ENCODE measurements at places on chromosomes 16 and 17. TPM values are rescaled to one million over a fixed set of nuclear protein-coding genes. Genes with fewer than 3 reads are reported as not detected.

TNFRSF17 gene
- total RNA-seq, result not detected

GRB7 gene
- total RNA-seq, result 15.6 TPM

DNA sequence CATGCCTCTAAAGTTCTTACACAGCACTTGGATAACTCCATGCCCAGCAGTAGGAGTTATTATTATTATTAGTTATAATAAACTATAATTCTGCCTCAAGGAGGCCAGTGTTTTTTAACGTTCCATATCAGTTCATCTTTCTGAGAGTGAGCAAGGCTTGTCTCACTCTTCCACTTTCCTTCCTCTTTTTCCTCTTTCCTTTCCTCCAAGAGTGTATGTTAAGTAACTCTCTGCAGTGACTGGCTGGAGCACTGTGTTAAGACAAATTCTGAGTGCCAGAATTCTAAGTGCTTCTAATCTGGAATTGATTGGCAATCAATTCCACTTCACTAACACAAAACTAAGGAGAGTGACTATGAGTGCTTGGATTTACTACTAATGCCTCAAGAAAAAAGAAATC, 16.4 kb downstream of the CLEC19A start:
- DNase-seq, result no peak

DNA sequence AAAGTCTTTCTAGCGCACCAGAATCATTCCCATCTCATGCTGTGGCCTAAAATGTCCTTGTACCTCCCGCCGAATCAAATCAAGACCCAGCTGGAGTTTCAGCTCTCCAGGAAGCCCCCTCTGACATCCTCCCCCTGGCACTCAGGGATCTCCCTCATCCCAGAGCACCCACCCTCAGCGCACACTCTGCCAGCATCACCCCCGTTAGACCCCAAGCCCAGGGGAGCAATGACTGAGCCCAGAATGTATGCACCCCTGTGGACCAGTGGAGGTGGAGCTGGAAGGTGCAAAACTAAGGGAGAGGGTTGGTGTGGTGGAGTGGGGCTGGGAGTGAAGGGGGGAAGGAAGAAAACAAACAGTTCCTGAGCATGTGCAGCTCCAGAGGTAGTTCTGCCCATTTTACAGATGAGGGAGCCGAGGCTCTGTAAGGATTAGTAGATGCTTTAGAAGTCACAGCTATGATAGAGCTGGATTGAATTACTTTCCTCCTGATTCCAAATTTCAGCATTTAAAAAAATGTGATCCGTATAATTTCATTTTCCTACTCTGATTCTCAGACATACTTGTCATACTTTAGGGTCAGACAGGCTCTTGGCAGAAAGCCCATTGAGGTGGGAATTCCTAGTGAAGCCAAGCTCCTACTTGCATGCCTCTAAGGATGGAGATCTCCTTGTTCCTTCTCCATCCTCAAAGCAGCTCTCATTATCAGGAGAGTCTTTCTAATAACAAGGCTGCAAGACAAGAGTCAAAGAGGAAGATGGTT, 242.7 kb downstream of the KATNIP start:
- DNase-seq, result peak; percentile 34

GRCh38 chr17:1462164-1463112, 6.4 kb upstream of the CRK start:
- no peak for DNase-seq

DNA sequence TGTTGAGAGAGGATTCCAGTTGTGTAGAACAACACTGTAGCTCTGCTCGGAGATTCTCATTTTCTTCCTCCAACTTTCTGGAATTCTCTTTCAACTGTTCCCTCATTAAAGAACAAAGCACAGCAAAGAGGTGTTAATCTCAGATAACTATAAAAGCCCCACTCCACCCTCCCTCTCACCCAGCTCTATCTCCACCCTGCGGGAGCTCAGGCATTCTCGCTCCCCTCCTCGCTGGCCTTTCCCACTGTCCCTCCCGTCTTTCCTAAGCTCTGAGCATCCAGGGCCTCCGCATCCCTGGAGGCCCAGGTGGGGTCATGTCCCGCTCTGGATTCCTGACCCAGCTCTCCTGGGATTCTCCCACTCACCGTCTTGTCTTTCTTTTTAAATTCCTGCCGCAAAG, 35.1 kb downstream of the DHX38 start:
- DNase-seq, result no peak

GRCh38 chr17:72587773-72588511, 467.1 kb downstream of the SOX9 start:
- peak; percentile 66 for DNase-seq

DNA sequence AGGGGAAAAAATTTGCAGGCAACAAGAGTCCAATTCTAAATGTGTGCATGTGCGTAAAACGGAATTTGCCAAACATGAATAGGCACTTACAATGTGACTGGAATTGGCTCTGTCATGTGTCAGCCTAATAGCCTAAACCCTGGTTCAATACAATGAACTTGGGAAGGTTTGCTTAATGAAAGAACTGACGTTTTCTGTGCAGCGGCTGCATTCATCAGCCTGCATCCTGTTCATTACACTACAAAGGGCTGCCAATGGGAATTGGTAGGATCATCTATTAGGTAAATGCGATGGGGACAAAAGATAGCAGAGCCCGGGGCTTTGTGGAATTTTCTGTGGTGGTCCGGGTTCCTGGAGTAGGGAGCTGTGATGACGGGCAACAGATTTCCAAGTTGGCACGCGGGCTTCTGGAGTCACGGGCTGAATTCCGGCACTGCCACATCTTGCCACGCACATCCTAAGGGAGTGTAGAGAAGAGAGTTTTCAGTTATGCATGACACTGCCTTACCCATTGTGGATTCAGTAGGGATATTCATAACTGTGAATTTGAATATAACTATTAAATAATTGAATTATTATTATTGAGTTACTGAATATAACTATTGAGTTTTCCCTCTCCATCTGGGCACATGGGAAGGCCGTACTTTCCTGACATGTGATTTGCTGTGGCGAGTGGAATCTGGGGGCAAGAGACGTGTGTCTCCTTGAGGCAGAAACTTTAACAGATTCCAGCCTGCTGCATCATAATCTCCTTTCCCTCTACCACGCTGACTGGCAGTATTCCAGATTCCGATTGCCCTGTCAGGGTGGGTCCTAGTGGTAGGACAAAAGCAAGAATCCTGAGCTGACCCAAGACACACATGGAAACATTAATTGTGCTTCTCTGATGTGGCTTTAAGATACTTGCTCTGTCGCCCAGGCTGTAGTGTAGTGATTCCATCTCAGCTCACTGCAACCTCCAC, 565.6 kb downstream of the WWOX start:
- DNase-seq, result peak; percentile 52

DNA sequence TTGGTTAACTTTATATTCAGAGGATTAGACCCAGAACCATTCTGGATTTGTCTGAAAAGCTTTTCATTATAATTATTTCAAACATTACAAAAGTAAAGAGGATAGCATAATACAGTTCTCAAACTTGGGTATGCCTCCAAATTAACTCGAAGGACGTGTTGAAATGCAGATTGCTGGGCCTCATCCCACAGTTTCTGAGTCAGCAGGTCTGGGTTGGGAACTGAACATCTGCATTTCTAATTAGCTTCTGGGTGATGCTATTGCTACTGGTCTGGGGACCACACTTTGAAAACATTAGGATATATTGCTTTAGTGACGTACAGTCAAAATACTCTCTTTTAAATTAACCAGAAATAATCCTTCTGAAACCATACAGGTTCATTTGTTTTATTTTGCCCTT, 10.0 kb downstream of the TPPP3 start:
- DNase-seq, result no peak

Measured in foreskin keratinocyte (primary cell).